ENCODE measurements at places on chromosomes 5 and 9.

GRCh38 chr9:18941060-18941740, 91.8 kb downstream of the SAXO1 start:
- no peak for DNase-seq

DNA sequence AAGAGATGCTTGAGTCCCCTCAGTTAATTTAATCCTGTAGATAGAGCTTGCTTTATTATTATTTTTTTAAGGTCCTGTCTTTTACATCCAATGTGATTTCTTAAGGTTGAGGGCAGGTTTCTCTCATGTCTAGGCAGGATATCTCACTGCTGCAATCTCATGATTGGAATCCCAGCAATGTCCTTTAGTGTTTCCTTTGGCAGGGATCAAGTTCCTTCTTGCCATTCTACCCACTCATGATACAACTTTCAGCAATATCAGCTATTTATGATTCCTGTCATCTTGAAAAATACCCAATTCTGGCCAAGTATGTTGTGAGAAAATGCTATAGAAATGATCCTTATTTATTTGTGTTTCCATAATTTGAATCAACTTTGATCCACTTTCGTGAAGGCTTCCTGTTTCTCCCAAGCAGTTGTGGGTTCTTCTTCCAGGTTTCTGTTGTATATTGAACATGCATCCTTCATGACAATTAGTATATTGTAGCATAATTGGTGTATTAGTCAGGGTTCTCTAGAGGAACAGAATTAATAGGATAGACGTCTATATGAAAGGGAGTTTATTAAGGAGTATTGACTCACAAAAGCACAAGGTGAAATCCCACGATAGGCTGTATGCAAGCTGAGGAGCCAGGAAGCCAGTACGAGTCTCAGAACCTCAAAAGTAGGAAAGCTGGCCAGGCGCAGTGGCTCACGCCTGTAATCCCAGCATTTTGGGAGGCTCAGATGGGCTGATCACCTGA, 18.4 kb upstream of the VPS13A start:
- DNase-seq, result no peak

- DNase-seq, result no peak
These were observed 2.3 kb downstream of the F2RL1 start for GRCh38 chr5:76821136-76821535.

DNA sequence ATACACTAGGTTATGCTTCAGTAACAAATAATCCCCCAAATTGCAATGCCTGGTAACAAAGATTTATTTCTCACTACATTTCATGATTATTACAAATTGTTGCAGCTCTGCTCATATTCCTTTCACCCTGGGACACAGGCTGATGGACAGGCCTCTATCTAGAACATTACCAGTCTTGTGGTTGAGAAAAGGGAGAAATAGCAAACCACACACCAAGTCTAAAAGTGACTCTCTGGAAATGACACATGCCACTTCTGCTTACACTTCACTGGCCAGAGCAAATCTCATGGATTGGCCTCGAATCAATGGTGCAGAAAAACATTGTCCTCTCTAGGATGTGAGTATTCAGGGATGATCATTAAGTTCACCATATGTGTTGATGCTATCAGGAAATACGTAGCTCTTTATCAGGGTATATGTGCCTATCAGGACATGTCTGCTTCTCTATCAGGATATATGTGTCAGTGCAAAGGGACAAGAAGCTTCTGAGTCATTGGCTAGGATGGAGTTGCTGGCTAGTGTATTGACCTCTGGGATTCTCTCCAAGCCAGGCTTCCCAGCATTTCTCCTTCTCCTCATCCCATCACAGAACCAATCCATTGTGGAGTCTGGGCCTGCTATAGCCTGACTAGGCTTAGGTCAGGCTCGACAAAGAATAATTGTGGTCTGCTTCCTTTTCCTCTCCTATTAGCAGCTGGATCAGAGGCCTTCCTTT, 91.1 kb upstream of the CEP78 start:
- no peak for DNase-seq

DNA sequence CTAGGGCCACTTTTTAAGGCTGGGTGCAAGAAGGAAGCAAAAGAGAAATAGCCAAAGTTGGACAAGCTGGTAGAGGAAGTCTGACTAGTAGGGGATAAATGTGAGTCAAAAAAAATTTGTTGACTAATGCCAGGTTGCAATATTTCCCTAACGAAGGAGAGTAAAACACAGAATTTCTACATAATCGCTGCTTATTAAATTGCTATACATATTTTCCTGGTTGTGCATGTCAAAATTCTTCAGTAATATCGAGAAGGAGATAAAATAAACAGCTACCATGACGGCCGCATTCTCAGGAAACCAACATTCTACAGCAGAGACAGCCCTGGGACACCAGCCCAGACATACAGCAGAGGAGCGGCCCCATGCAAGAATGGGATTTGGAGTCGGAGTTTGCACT, 148.3 kb downstream of the ESM1 start:
- no peak for DNase-seq

DNA sequence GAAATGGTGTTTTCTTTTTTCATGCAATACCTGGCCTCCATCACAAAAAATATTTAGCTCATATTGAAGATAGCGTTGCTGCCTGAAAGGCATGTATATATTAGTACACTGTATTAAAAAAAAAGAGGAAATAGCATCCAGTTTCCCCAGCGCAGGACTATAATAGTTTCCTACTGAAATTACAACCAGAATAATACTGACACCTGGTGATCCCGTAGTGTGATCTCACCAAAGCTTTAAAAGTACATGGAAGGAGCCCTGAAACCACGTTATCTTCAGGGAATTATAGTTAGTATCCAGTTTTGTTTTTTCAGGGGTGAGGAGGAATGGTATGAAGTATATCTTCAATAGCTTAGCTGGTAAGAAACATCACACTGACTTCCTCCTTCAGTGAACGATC, 264.9 kb downstream of the CD180 start:
- DNase-seq, result no peak
